Stimulated activated CD8-positive, alpha-beta memory T cell treated with anti-CD3 and anti-CD28 coated beads, Interleukin-7, amount 100 ng/mL, for 24 hours (primary cell): ENCODE measurements at places on chromosomes 3 and 15.
A peak's percentile ranks its signal among the peaks of the same experiment; 100 is the strongest.

DNA sequence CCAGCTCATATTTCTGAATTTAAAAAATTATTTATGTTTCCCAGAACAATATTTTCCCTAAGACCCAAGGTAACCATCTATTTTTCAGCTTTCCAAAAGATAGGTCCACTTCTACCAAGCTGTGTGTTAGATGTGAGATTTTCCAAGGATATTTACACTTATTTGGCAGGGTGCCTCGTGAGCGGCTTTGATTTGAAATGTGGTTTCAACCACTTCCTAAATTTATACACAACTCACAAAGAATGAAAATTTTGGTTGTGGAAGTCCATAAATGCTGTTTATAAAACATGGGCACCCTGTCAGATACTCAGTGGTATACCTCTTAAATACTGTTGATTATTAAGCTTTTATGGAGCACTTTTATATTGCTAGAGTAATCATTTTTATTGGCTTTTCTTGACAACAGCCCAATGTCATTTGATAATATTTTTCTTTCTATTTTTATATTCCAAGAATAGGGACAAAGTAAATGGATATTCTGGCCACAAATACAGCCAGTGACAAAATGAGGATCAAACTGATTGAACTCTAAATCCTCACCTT, 57.6 kb downstream of the GAP43 start:
- no peak for DNase-seq

- no peak for DNase-seq
These were observed 1247.2 kb downstream of the ROBO2 start for GRCh38 chr3:78287085-78287484.

DNA sequence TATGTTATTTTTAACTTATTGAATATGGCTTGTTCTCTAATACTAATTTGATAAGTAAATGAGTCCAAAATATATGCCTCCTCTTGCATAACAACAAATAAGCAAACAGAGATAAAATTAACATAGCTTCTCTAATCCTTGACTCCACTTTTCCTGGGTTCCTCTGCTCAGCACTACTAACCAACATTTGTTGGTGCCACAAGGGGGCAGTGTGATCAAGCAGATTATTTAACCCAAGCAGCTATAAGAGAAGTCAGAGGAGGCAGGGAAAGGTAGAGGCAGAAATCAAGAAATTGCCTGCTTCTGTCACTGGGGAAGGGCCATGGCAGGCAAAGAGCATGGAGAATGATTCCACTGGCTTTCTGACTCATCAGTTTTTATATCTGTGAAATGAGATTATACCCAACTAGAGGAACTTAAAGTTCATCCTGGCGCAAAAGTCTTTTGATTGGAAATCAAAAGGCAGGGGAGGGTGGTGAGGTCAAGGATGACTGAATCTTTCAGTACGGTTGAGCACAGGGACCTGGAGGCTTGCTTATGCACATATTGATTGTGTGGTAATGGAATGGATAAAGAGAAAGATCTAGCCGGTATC, 152.2 kb downstream of the IGSF11 start:
- DNase-seq, result peak; percentile 29

DNA sequence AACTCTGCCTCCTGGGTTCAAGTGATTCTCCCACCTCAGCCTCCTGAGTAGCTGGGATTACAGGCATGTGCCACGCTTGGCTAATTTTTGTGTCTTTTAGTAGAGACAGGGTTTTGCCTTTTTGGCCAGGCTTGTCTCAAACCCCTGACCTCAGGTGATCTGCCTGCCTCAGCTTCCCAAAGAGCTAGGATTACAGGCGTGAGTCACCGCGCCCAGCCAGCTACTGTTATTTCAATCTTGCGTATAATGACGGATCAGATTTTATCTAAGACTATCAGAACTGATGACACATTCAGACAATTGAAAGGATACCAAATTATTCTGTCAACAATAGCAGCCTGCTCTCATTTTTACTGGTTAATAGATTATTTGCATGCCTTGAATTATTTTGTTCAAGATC, 612.2 kb downstream of the ZIC1 start:
- DNase-seq, result no peak

- no peak for DNase-seq
These were observed 78.3 kb downstream of the MCF2L2 start for GRCh38 chr3:183350164-183350563.
